ENCODE measurements at places on chromosomes 7 and 10. TPM values are rescaled to one million over a fixed set of nuclear protein-coding genes. Genes with fewer than 3 reads are reported as not detected.
A peak's percentile ranks its signal among the peaks of the same experiment; 100 is the strongest.

ANK3 gene
- total RNA-seq = 0.58 TPM

DNA sequence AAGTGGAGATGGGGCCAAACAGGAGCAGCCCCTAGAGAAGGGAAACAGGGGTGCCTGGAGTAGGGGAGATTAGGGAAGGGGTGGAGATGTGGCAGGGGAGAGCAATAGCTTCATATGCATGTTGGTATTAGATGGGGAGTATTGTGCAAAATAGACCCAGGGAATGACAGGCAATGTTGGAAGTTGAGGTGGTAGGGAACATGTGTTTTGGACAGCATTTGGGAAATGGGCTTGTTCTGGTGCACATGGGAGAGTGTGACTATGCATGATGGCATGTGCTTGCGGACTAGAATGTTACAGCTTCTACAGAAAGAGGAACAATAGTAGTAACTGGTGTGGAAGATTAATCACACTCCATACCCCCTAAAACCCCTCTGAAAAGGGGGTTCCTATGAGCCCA, 10.4 kb downstream of the PAX2 start:
- DNase-seq = no peak

ACTR3C gene
- not detected for total RNA-seq

GRCh38 chr10:77873536-77874380, 52.8 kb downstream of the DLG5 start:
- DNase-seq = peak; percentile 99

IFIT1B gene
- not detected for total RNA-seq

- DNase-seq = no peak
These were observed 59.2 kb downstream of the SLC13A1 start for GRCh38 chr7:123140561-123140960.

SLC18A3 gene
- not detected for total RNA-seq

DYDC1 gene
- total RNA-seq = not detected

DNA sequence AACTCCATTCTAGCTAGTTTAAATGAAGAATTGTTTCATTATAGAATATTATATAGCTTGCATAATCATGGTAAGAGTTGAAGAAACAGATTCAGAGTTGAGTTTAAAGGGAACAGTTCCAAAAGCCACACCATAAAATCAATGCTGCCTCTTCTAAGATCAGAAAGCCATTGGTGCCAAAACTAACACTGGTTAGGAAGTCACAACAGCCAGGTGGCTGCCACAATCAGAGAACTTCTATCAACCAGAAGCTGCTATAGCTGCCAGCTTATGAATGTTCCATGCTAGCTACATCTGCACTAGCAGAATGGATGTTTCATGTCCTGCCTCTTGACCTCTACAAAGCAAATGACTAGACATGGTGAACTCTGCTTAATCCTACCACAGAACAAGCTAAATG, 583.1 kb upstream of the LRRN3 start:
- no peak for DNase-seq

MACC1 gene
- not detected for total RNA-seq

TRIP6 gene
- 164 TPM for total RNA-seq

DNA sequence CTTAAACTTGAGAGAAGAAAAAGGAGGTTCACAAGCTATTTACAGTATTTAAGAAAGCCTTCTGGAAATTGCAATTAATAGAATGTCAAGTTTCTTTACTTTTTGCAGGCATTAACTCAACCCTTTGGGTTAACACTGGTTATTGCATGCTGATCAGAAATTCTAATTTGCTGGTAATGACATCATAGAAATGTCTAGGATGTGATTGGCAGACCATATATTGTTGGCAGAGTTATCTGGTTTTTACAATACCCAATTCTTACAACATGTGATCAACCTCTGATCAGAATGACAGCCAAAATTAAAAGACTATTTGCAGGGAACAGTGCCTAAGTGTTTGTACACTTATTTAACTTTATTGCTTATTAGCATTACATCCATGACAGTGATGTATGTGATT, 1.6 kb upstream of the CASD1 start:
- no peak for DNase-seq

DNA sequence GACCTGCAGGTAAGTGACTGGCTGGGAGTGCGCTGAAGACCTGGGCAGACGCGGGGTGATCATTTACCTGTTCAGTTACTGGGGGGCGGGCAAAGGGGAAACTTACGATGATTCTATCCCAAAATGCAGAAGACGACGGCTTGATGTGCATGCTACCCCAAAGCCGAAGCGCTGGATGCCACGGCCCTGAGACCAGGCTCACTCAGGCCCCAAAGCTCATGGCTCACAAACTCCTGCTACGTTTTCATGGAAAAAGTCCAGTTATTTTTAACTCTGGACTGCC, 200.6 kb downstream of the DIP2C start:
- DNase-seq = no peak

ATRNL1 gene
- 1.2 TPM for total RNA-seq

GIMAP2 gene
- total RNA-seq = 3.4 TPM

- DNase-seq = no peak
These were observed 22.7 kb downstream of the MCMBP start for GRCh38 chr10:119849944-119850343.

GSAP gene
- total RNA-seq = 1.5 TPM

DNA sequence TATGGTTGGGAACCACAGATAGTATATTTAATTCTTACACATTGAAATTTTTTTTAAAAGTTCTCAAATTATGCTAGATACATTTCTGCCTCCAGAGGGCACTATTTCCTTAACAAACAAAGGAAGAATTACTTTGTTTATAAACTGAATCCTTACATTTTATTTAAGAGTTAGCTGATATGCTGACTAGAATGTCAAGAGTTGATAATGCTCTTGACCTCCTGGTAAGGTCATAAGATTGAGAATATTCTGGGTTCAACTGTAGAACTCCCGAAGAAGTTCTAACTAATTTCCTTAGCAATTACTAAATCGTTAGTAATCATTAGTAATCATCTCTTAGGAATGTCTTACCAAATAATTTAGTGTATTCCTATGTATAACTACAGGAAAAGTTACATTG, 95.3 kb upstream of the CYP26C1 start:
- peak; percentile 31 for DNase-seq

- DNase-seq = no peak
These were observed 32.5 kb upstream of the ADAM12 start for GRCh38 chr10:126420567-126421300.

PAPOLB gene
- total RNA-seq = not detected

TFR2 gene
- not detected for total RNA-seq

CALML5 gene
- total RNA-seq = not detected

- DNase-seq = no peak
These were observed 149.6 kb downstream of the TCF7L2 start for GRCh38 chr10:113099431-113100183.

DNA sequence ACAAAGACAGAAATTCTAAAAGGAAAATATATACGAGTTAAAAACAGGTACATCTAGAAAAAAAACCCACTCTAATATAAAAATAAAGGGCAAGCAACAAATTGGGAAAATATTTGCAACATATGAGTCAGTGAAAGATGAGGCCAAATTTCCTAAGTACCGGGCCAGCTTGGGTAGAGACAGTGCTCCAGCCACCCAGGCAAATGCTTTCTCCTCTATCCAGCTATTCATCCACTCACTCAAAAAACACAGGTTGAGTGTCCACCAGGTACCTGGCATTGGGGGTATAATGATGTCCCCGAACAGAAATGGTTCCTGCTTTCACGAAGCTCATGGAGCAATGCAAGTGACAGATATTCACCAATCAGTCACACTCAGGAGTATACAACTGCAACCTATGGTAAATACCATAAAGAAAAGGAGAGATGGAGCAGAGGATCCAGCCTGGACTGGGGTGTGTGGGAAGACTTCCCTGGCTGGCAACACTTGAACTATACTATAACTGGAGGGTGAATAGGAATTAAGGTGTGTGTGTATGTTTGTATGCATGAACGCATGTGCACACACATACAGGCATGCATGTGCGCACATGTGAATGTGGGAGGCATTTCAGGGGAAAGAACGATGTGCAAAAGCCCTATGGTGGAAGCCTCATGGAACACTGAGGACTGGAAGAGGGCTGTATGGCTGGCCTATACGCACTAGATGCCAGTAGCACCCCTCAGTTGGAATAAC, 2.3 kb downstream of the ARHGAP22 start:
- no peak for DNase-seq

DNA sequence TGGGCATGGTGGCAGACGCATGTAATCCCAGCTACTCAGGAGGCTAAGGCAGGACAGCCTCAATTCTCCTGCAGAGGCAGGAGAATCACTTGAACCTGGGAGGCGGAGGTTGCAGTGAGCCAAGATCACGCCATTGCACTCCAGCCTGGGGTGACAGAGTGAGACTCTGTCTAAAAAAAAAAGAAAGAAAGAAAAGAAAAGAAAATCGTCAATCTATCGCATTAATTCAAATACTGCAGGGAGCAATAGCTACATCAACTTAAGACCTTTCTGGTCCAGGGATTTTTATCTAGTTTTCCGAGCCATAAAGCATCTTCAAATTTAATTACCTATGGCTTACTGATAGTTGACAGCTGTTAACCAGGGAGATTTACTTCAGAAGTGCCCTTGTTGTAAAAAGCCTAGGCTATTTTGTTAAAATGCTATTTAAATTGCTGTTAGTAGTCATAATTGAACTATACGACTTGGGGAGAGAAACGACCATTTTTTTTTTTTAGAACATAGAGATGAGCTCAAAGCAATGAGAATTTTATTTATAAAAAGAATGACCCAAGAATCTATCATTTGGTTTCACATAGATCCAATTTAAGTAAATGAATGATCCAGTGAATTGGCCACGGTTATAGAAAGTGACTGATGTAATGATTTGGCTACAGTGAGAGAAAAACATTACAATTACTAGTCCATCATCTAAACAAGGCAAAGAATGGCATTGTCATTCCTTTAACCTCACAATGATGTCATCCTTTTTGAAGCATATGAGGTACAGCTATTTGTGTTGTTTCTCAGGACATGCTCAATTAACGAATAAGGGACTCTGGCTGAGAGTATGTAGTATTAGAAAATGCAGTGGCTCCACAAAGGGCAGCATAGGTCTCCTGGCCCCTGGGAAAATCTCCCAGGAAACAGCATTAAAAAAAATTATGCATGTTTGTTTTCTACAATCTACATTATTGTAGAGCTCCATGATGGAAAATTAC, 85.3 kb downstream of the SEMA3C start:
- DNase-seq = peak; percentile 5

- no peak for DNase-seq
These were observed 1.8 kb upstream of the RPA3 start for GRCh38 chr7:7720193-7720592.

DNA sequence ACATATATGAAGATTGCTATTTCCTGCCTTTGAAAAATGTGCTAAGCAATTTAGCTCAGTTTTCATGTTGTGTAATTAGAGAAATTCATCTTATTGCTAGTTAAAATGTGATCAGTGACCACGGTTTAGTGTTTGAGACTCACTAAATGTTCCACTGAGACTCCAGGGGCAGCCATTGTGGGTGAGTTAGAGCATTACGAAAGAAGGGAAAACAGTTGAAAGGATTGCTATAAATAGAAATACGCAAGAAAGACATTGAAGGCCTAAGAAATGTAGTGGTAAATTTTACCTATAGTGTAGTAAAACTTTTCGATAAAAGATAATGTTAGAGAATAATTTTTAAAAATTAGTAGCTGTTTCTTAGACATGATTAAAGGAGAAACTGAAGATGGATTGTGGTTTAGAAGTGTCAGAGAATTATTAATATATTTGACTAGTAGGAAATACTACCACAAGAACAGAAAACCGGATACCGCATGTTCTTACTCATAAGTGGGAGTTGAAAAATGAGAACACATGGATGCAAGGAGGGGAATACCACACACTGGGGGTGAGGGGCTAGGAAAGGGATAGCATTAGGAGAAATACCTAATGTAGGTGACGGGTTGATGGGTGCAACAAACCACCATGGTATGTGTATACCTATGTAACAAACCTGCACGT, 394.5 kb downstream of the SEMA3D start:
- peak; percentile 6 for DNase-seq

RHOBTB1 gene
- total RNA-seq = 5.9 TPM

- no peak for DNase-seq
These were observed 849.8 kb upstream of the SORCS1 start for GRCh38 chr10:108014145-108014901.

DNA sequence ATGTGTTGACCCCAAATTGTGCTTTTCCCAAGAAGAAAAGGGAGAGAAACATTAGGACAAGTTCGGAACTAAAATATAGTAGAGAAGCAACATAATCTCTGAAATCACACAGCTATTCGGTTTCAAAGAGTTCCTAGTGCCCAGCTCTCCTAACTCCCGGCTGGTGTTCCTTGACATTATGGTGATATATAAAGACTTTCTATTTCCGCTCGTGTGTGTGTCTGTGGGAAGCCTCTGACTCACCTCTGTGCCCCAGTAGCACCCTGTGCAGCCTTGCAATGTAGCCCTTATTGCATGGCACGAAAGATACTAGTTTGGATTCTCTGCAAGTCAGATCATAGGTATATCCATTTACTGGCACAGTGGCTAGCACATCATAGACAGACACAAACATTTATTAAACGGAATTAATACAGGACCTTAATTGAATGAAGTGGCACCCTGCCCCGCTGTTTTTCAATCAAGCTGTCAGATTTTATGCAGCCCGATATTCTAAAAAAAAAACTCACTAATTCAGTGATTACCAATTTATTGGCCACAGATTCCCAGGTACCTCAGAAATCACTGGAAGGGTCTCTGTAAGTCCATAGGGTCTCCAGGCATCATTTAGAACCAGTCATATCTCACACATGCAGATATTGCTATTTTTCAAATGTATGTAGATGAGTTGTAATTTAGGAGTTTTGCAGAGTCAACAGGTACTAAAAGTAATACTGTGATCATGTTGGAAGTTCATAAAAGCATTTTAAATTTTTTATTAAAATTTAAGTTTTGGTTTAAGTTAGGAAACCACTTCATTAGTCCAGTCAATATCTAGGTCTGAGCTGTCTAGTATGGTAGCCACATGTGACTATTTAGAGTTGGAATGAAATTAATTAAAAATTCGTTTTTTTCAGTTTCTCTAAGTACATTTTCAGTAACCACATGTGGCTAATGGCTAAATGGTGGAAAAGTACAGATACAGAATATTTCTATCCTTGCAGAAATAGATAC, 43.3 kb downstream of the SFTPD start:
- DNase-seq = peak; percentile 57

MBL2 gene
- not detected for total RNA-seq

RSPH10B gene
- not detected for total RNA-seq

PMS2 gene
- total RNA-seq = 16.0 TPM

- no peak for DNase-seq
These were observed 936.2 kb downstream of the CNTNAP2 start for GRCh38 chr7:147052818-147053217.

DNA sequence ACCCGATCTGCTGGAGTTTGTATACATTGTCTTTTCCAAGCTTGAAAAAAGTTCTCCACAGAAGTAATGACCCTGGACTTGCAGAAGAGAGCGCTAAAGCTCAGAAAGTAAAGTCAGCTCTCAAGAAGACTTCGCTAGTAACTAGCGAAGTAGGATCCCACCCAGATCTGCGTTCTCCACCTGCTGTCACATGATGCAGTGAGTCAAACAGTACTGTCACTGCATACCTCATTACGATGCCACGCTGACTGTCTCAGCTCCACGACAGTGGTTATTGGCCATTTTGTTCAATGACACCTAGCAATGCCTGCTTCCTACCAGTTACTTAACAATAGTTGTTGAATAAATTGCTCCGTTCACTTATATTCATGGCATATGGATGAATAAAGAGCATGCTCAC, 29.7 kb upstream of the SEC61G start:
- DNase-seq = peak; percentile 89

RTKN2 gene
- 6.2 TPM for total RNA-seq

- DNase-seq = no peak
These were observed 78.6 kb upstream of the MPP7 start for GRCh38 chr10:28381466-28381865.

Measured in HT1080 (cell line).